ENCODE measurements at places on chromosomes 16 and 17. TPM values are rescaled to one million over a fixed set of nuclear protein-coding genes. Genes with fewer than 3 reads are reported as not detected.

The KCNG4 gene
- total RNA-seq, result not detected

The IKZF3 gene
- total RNA-seq, result 57.3 TPM

The KRTAP3-1 gene
- total RNA-seq, result not detected

The IRF8 gene
- 23.0 TPM for total RNA-seq

The MYH13 gene
- total RNA-seq, result not detected

The CES4A gene
- 5.6 TPM for total RNA-seq

The HEATR9 gene
- total RNA-seq, result 2.1 TPM

The TBX4 gene
- total RNA-seq, result not detected

The RNF222 gene
- 1.2 TPM for total RNA-seq

The CCL13 gene
- total RNA-seq, result not detected
